Activated CD4-positive, alpha-beta T cell treated with anti-CD3 and anti-CD28 coated beads, Interleukin-2, Interleukin-4, amounts not matched to agents 100 ng/mL and 50 ng/mL, durations not matched to agents 16 hours and 8 hours (primary cell): ENCODE measurements at places on chromosomes 1 and 21.

DNA sequence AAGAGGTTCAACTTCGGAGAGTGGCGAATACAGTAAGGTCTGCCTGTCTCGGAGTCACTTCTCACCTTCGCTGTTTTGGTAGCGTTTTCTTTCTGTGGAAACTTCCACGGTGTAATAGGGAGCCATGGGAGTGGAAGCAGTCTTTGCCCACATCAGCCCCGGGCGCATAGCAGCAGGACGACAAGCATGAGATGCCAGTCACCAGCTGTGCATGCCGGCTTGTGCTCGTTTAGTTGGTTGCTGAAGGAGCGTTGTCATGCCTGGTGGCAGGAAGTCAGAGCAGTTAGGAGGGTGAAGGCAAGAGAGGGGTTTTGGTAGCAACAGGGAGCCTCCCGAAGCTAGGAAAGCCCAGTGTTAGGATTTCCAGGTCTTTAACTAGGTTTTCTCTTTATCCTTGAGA lies 58.8 kb downstream of the MRPS6 start:
- DNase-seq: no peak

GRCh38 chr1:172486805-172487454 lies 43.1 kb upstream of the PIGC start:
- DNase-seq: no peak

- DNase-seq: no peak
Observed at GRCh38 chr1:56709995-56710394, 64.9 kb downstream of the PRKAA2 start.

DNA sequence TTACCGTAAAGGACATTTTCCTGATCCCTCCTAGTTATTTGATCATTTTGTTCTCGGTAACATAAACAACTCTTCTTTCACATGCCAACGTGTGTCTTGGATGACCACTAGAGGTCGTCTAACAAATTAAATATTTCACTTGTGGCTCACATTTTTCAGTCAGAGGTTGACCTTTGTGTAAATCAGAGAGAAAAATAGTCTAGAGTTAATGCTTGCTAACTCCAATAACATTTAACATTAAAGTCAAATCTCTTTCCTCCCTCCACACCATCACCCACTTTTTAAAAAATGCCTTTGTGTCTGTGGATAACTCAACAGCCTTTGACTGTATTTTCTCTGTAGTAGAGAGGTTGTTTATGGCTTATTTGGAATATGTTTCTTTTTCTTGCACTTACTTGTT lies 220.5 kb upstream of the B3GALT2 start:
- DNase-seq: peak; percentile 50

- DNase-seq: no peak
Observed at GRCh38 chr1:72485801-72486200, 203.5 kb upstream of the NEGR1 start.

GRCh38 chr21:40685141-40685540 lies 161.8 kb downstream of the DSCAM start:
- DNase-seq: no peak

GRCh38 chr1:214934045-214934444 lies 148.5 kb upstream of the KCNK2 start:
- no peak for DNase-seq

- no peak for DNase-seq
Observed at GRCh38 chr1:182246783-182247182, 144.8 kb downstream of the GLUL start.

DNA sequence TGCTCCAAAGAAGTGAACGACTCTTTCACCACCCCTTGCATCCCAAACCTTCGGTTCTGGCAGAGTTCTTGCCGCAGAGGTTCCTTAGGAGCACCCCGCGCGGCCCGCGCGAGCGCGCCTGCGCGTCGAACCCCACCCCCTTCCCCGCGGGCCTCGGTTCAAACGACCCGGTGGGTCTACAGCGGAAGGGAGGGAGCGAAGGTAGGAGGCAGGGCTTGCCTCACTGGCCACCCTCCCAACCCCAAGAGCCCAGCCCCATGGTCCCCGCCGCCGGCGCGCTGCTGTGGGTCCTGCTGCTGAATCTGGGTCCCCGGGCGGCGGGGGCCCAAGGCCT lies at the start of gene C1orf56:
C1orf56 (plus strand) TSS at position 161 of the 334 bp plus-strand sequence; CDS start at position 258, 97 bp downstream.
- peak; percentile 28 for DNase-seq

DNA sequence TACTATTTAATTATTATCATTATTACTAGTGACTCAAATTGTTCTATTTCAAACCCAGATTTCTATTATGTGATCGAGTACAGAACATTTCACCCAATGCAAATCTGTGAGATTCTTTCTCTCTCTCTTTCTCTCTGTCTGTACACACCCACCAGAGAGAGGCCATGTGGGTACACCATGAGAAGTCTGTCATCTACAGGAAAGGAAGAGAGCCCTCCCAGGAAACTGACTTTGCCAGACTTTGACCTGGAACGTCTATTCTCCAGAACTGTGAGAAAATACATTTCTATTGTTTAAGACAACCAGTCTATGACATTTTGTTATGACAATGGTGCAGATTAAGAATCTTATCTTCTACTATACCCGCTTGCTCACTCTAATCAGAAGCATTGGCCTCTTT lies 1091.6 kb downstream of the TTLL7 start:
- DNase-seq: no peak

GRCh38 chr1:234141006-234141405 lies 232.2 kb upstream of the COA6 start:
- no peak for DNase-seq

- no peak for DNase-seq
Observed at GRCh38 chr1:25502957-25503356, 40.4 kb upstream of the LDLRAP1 start.

- DNase-seq: no peak
Observed at GRCh38 chr1:181318022-181318857, 165.1 kb upstream of the CACNA1E start.

DNA sequence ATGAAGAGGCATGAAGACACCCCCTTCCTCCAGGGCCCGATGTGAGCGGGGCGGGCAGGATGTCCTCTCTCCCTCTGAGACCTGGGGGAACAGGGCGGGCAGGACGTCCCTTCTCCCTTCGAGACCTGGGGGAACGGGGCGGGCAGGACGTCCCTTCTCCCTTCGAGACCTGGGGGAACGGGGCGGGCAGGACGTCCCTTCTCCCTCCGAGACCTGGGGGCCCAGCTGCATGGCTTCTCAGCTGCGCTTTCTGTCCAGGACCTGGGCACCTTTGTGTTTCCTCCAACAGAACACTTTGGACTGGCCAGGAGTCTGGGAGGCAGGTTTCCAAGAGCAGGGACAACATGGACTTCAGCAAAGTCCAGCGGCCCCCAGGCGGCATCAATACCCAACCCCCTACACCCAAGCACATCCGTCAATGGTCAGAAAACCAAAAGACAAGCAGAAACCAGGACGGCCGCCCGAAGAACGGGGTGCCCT lies 30.8 kb upstream of the ADARB1 start:
- DNase-seq: no peak

DNA sequence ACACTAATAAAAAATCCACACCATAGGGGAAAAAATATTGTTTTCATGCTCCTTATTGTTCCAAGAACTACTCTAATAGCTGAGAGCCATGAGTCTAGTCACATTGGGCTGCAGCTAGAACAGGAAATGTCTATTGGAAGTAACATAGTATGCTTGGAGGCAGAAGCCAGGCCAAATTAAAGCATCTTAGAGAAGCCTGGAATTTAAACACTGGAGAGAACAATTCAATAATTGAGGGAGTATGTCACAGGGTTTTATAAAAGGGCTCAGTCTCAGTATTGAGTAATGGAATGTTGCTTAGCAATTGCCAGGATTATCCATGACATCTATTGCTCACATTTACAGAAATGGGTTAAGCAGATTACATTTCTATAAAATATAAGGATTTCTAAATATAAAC lies 471.3 kb downstream of the LMO4 start:
- DNase-seq: no peak

DNA sequence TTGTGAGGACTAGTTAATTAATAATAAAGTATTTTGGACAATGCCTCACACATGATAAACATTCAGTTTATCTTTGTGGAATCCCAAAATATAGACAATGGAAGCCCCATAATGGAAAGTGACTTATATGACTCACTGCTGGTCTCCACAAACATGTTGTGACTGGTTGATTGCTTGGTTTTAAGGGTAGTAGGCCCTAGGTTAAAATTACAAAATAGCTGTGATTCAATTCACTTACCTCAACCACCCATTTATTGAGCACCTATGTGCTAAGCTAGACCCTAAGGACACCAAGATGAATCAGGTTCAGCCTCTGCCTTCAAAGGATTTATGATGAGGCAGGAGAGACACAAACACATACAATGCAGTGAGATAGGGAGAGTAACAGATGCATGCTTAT lies 42.4 kb downstream of the KANK4 start:
- DNase-seq: no peak

DNA sequence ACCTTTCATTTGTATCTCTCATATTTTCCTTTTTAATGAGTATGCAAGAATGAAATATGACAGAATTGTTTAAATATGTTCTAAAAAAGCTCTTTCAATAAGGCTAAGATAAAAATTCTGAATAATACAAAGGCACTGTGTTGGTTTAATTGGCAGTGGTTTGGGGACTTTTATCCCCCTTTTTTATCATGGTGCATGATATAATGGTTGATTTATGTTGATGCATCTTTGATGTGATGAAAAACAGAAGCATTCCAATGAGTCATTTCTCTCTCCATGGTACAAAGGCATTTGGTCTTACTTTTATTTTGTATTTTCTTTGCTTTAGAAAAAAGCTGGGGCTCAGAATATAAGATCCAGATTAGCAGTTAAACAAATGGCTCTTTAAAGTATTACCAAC lies 127.2 kb upstream of the GREM2 start:
- no peak for DNase-seq

DNA sequence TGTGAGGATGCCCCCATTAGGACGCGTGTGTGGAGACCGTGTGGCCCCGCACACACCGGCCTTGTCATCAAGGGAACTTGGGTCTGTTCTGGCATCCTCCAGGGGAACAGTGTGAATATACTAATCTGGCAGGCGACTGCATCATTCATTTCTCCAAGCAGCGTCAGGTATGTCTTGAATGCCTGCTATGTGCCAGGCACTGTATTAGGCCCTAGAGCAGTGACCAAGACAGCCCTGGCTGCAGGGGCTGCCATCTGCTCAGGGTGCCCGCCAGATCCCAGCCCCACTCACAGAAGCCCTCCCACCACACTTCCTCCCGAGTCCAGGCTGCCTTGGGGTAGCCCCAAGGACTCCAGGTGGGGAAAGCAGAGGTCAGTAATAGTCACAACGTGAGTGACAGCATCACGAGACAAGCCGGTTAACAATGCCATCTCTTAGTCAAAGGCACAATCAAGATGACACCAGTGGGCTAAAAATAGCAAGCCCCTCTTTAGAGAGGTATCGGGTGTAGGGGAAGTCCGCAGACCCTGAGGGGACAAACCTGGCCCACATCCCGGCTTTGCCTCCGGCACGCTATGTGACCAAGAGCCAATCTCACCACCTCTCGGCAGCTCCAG lies 7.5 kb upstream of the LAPTM5 start:
- no peak for DNase-seq

GRCh38 chr21:19713313-19713712 lies 1284.9 kb upstream of the NCAM2 start:
- DNase-seq: no peak

- DNase-seq: no peak
Observed at GRCh38 chr21:42673633-42674328, 20.4 kb downstream of the PDE9A start.

DNA sequence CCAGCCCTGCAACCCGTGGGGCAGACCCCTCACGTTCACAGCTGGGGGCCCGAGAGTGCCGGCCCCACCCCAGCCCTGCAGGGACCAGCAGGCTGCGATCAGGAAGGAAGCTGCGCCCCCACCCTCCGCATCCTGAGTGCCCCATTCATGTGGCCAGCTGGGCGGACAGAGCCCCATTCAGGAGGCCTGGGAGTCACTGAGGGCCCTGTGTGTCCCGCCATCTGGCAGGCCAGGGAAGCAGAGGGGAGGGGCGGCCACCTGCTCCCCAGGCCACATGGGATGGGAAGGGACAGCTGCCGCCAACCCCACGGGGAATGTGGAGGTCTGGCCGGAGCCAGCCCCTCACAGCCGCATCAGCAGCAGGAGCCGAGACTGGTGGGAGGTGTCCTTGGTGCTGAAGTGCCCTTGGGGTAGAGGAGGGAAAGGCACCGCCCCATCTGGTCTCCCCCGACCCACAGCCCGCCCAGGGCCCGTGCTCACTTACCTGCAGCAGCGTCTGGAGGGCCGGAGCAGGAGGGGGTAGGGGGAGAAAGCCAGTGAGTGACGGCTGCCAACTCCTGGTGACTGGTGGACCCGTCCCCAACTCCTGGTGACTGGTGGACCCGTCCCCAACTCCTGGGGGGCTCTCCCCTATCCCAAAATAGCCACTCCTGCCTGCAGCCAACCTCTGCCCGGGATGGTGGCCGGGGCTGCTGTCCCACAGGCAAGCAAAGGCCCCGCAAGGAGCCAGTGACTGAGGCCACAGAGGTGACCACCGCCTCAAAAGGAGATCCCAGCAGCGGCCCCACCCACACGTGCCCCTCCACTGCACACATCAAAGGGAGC lies 8.7 kb downstream of the ACAP3 start:
- DNase-seq: no peak

DNA sequence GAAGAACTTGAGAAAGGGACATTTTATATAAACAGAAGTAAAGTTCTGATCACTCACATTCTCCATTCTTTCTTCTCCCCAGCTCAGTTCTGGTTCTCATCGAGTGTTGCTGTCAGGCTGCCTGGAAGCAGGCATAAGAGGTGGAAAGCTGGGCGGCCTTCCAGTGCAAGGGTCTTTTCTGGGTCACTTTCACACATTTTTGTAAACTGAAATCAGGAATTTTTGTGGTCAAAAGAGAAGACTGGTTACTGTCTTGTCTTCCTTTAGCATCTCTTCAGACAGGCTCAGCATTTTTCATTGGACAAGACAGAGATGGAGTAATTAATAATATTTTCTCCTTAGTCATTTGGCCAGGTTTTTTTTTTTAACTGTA lies 93.7 kb downstream of the CTH start:
- no peak for DNase-seq

DNA sequence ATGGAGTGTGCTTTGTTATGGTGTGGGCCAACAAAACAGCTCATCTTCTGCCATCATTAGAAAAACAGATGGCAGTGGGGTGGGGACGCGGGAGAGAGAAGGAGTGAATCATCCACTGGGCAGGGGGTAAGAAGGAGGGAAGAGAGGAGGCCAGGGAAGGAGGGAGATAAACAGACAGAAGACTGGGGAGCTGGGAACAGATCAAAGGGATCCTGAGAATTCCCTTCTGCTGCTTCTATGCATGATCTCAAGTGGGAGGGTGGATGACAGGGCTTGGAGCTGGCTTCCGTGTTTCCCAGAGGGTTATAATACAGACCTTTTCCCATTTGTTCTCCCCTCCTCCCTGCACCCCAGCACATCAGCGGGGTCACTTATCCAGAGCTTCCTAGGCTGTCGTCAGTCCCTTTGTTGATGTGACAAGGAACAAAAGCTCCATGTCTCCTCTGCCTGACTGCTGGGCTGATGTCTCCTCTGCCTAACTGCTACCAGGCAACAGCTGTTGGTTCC lies 338.6 kb downstream of the PAPPA2 start:
- no peak for DNase-seq

GRCh38 chr1:65279070-65279779 lies 30.1 kb upstream of the DNAJC6 start:
- no peak for DNase-seq
